Smooth muscle cell of the pulmonary artery (primary cell): ENCODE measurements at places on chromosomes 6 and 20. TPM values are rescaled to one million over a fixed set of nuclear protein-coding genes. Genes with fewer than 3 reads are reported as not detected.

The GSTA2 gene
- total RNA-seq, result not detected in 2 replicates

The ZNF391 gene
- total RNA-seq, result 1.2 and 1.6 TPM in 2 replicates

The DNPH1 gene
- 29.1 and 40.7 TPM in 2 replicates for total RNA-seq

The CPXM1 gene
- 0.33 TPM in 1 of 2 replicates, not detected in the other for total RNA-seq

The PARD6B gene
- total RNA-seq, result 0.20 and 0.59 TPM in 2 replicates

The CLVS2 gene
- total RNA-seq, result not detected in 2 replicates

The SSTR4 gene
- 0.07 TPM in 1 of 2 replicates, not detected in the other for total RNA-seq

The TRIM31 gene
- not detected in 2 replicates for total RNA-seq

The NRN1 gene
- total RNA-seq, result 0.39 and 16.3 TPM in 2 replicates

The SLC22A1 gene
- 0.40 and 0.46 TPM in 2 replicates for total RNA-seq

The GGTLC1 gene
- not detected in 2 replicates for total RNA-seq

The GABRR2 gene
- 0.33 TPM in 2 replicates for total RNA-seq

The BIRC7 gene
- total RNA-seq, result 0.07 TPM in 2 replicates

The HS3ST5 gene
- not detected in 2 replicates for total RNA-seq

The SLC13A3 gene
- total RNA-seq, result 2.2 and 2.5 TPM in 2 replicates

The LHFPL5 gene
- not detected in 2 replicates for total RNA-seq

The TULP4 gene
- total RNA-seq, result 82.9 and 88.3 TPM in 2 replicates

The TMEM244 gene
- not detected in 2 replicates for total RNA-seq

The STMN3 gene
- 5.2 and 20.7 TPM in 2 replicates for total RNA-seq

The COL21A1 gene
- total RNA-seq, result 1.6 and 23.1 TPM in 2 replicates

The MCCD1 gene
- not detected in 2 replicates for total RNA-seq

The MUC21 gene
- total RNA-seq, result not detected in 2 replicates

The CHMP4B gene
- total RNA-seq, result 27.5 and 35.1 TPM in 2 replicates

The NHLRC1 gene
- total RNA-seq, result 2.6 and 2.9 TPM in 2 replicates

The C4A gene
- 9.4 and 12.3 TPM in 2 replicates for total RNA-seq

The SPATS1 gene
- not detected in 2 replicates for total RNA-seq

The ENPP1 gene
- 4.8 and 37.4 TPM in 2 replicates for total RNA-seq

The SNHG17 gene
- total RNA-seq, result 4.6 and 12.4 TPM in 2 replicates

The NOX3 gene
- not detected in 2 replicates for total RNA-seq

The ABRACL gene
- 15.7 and 17.8 TPM in 2 replicates for total RNA-seq

The GHRH gene
- total RNA-seq, result not detected in 2 replicates

The DPPA5 gene
- total RNA-seq, result not detected in 2 replicates

The MAS1 gene
- under 0.01 and 0.20 TPM in 2 replicates for total RNA-seq

The SLCO4A1 gene
- 0.13 and 0.30 TPM in 2 replicates for total RNA-seq

The TMC2 gene
- total RNA-seq, result not detected in 2 replicates

The ATRN gene
- total RNA-seq, result 93.4 and 93.8 TPM in 2 replicates
